ENCODE measurements at places on chromosomes 13 and 19.
A peak's percentile ranks its signal among the peaks of the same experiment; 100 is the strongest.

- DNase-seq = no peak
These were observed 321.7 kb downstream of the DLEU7 start for GRCh38 chr13:50521831-50522149.

DNA sequence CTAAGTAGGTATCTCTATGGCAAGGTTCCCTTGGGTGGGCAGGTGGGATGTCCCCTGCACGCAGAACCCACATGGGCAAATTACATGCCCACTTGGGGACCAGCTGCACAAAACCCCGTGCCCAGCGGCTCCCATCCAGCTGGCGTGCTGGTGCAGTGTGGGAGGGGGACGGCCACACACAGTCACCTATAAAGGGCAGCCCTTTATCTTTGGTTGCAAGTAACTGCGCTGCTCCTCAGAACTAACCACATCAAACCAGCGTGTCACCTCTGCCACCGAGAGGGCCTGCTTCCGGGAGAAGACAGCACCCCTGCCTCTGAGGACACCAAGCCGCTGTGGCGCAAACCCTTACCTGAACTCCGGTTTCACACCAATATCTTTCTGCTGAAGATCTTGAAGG, 32.2 kb downstream of the ANKRD27 start:
- peak; percentile 74 for DNase-seq

GRCh38 chr19:3275583-3276340, 51.3 kb downstream of the CELF5 start:
- DNase-seq = peak; percentile 94

DNA sequence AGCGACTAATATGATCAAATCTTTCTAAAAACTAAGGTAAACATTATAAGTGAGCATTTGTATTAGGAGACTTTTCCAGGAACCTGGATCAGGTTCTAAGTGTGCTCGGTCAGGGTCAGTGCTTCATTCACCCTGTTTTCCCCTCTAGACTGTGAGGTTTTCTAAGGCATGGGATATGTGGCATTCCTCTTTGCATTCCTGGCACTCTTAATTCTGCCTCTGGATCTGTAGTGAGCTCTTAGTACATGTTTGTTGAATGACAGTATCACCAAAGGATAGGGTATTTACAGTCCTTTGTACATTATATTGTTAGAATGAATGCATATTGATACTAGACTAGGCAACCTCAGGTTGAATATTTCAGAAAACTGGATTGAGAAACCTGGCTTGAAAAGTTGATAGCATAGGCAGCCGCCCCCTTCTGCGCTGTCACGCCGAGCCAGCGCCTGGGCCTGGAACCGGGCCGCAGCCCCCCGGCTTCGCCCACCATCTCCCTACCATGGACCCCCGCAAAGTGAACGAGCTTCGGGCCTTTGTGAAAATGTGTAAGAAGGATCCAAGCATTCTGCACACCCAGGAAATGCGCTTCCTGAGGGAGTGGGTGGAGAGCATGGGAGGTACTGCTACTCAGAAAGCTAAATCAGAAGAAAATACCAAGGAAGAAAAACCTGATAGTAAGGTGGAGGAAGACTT, 156.5 kb downstream of the KCNRG start:
- DNase-seq = no peak

DNA sequence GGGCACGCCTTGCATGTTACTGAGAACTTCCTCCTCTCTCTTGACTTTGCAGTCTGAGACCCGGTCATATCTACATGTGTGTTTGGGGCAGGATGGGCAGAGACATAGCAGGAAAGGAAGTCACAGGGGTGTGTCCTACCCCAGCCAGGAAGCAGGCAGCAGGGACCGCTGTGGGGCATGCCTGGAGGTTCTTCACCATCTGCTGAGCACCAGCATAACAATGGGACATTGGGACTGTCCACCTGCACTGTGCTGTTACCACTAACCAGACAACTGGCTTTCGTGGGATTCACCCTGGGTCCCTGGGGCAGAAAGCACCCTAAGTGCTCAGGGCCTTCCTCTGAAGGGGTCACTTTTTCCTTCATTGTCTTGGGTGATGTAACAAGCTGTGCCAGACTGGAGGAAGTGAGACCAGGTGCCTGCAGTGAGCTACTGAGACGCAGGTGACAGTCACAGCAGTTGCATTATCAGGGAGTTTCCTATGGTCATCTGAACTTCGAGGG, 2.6 kb upstream of the HAUS5 start:
- DNase-seq = peak; percentile 61

DNA sequence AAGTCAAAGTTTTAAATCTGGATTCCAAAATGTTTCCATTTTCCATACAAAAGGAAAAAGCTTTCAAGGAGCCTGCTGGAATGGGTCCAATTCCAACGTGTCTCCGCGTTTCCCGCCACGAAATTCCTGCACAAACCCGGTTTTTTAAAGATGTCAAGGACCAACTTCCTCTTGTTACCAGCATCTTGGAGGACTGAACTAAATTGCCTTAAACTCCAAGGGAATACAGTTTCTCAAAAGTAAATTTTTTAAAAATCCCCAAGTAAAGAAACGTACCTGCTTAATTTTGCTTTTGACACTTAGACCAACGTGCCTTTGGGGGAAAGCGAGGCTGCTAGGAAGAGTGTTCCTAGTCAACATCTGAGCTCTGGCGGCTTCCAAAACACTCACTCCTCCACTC, 12.3 kb upstream of the SOX1 start:
- no peak for DNase-seq

- DNase-seq = no peak
These were observed 16.4 kb upstream of the EMP3 start for GRCh38 chr19:48308631-48309586.

DNA sequence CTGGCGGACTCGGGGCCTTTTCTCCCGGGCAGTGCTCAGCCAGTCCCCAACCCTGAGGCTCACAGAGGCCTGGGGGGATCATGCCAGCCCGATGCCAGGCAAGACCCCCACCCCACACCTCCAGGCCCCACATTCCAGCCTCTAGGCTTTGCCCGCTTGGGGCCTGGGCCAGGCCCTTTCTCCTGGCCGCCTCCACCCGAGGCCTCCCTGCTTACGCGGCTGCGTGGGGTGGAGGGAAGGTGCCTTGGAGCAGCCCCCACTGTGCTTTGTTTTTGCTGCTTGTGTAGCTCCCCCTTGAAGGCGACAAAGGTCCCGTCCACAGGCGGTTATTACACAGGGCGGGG, 38.4 kb downstream of the SMIM24 start:
- DNase-seq = no peak

GRCh38 chr13:39760521-39760920, 105.1 kb downstream of the COG6 start:
- no peak for DNase-seq

DNA sequence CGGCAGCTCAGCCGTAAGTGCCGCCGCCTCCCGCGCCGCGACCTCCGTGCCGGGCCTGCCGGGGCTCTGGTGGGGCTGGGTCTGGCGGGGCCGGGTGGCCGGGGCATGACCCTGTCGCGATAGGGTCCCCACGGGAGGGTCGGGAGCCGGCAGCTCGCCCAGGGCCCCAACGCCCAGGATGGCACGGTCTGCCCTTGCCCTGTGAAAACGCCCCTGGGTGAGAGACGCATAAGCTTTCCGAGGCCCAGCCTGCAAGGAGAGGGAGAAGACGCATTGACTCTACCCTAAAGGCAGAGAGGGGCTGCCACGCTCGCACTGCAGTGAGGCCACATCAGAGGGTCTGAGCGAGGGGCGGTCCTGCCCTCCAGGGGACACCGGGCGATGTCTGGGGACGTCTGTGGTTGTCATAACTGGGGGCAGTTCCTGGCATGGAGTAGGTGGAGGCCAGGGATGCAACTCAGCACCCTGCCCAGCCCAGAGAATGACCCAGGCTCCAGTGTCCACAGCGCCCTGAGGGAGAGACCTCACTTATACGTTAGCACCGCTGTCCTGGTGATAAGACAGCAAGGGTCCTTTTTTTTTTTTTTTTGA, 539 bp downstream of the ZNF554 start:
- no peak for DNase-seq

DNA sequence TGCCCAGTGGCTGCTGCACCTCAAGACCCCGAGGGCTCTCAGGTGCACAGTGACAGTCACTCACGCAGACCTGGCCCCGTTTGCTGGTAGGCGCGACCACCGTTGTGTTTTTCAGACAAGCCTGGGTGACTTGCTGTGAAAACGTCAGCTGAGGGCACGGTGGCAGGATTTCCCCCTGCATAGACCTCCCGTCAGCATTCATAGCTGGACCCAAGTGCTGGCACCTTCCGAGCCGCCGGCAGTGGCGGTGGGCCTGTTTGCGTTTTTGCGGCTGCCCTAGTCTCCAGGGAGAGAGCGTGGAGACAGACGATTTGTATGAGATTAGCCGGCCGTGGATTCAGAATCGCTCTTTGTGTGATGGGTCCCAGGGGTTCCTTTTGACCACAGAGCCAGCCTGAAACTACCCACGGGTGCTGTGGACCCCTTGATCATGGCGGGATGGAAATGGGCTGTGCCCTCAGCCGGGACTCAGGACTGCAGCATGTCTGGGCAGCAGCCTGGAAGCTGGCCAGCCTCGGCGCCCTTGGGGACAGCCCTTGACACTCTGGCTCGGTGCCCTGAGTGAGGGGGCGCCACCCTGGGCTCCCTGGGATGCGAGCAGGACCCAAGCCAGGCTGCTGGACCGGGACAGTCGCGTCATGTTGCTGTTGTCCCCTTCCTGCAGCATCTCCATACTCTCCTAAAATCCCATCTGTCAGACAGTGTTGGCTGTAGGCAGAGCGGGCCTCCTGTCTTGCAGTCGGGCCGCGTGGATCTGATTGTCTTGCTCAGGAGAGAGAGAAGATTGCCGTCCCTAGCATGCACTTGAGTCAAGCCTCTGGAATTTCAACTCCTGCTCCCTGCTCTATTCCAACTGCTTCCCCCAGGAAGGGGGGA, 8.6 kb downstream of the KDM4B start:
- DNase-seq = no peak

DNA sequence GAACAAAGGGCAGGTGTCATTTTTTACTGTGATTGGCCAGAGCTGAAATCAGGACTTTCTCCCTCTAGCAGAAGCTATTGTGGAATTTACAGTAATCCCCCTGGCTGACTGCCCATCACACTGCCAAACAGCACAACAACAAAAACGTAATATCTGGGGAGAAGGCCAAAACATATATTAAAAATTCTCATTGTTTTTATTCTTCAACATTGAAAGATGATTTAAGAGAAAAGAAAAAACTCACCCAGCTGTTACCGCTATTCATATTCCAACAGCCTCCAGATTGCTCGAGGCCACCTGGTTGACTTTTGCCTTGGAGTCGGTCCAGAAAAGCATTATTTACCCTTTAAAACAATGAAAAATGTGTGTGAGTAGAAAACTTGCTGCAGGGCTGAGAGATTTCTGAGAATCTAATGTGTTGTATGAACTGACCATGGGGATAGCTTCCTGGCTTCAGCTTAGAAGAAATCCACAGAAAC, 97.2 kb downstream of the EPSTI1 start:
- no peak for DNase-seq

DNA sequence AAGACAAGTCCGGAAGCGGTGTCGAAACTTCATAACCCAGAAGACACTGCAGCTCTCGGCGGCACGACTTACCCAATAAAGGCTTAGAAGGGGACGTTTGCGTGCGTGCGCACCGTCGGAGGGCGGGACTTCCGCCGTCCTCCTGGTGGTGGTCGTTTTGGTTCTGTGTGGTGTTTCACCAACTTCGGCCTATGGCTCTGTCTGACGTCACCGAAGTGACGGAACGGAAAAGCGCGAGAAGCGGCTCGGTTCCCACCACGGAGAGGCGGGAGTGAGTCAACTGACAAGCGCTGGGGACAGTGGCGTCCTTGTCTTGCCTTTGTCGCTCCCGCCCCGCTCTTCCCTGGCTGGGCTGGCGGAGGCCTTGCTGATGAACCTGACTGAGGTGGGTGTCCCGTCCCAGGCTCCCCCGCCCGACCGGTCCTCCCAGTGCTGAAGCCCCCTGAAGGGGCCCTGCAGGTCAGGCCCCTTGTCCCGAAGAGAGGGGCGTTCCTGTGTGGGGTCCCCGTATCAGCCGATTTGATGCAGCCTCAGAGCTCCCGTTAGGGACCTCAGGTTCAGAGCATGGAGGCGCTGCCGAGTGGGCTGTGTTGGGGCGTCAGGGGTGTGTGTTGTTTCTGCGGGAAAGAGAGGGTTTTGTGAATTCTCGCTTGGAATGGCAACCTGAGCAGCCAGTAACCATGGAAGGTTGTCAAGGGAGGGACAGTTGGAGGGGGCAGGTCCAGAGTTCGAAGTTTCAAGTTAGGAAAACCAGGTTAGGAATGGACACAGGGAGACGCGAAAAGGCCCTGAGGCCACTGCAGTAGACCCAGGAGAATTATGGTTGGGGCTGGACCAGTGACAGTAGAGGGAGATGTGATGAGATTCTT, at the start of gene ZNF548:
TSS of gene ZNF548 (plus strand) at position 125 of the 869 bp plus-strand sequence. CDS start at position 371, 246 bp downstream.
- DNase-seq = peak; percentile 94

GRCh38 chr19:12974301-12975220, 5.2 kb downstream of the DAND5 start:
- DNase-seq = no peak

DNA sequence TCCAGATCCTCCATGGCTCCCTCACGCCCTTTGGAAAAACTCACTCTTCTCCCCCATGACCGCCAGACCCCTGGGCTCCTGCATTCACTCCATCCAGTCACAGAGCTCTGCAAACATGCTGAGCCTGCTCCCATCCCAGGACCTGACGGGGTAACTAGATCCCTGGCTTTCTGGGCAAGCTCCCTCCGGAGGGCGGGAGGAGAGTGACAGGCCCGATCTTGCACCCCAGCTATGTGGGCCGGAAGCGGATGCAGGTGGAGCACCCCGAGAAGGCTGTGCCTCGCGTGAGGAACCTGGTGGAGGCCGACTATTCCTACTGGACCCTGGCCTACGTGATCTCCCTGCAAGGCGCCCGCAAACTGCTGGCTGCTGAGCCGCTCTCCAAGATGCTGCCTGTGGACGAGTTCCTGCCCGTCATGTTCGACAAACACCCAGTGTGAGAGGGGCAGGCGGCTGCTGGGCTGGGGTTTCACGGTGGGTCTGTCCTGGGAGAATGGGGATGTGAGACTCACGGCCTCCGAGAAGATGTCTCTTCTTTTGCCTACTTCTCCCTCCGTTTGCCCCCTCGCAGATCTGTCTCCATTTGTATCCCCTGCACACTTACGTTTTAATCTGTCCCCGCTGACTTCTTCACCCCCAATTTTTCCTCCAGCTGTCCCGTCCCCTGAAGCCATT, 25.2 kb downstream of the COLGALT1 start:
- no peak for DNase-seq

- peak; percentile 72 for DNase-seq
These were observed 11.6 kb upstream of the NFIX start for GRCh38 chr19:12983542-12984142.

DNA sequence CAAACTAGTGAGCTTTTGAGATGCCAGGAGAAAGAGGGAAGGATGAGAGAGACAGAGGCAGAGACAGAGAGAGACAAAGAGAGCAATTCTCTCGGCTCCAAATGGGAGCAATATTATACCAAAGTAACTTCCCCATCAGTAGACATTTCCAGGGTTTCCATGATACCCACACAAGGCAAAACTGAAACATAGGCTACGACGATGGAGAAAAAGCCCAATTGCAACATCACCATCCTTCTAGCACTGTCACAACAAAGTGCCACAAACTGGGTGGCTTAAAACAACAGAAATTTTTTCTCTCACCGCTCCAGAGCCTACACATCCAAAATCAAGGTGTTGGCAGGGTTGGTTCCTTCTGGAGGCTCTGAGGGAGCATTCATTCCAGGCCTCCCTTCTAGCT, 81.4 kb downstream of the KCTD12 start:
- no peak for DNase-seq

GRCh38 chr13:73421310-73421912, 362.6 kb downstream of the KLF5 start:
- DNase-seq = no peak

Data from CD4-positive, alpha-beta T cell treated with Interleukin-6 at 100 ng/mL for 8 hours (primary cell).